Stimulated activated CD4-positive, alpha-beta T cell treated with anti-CD3 and anti-CD28 coated beads, TNF-alpha, amount 100 ng/mL, for 1 hour (primary cell): ENCODE measurements at places on chromosomes 2 and 18.

GRCh38 chr2:164178835-164179465, 442.3 kb downstream of the GRB14 start:
- no peak for DNase-seq

GRCh38 chr18:28652654-28653053, 475.7 kb upstream of the CDH2 start:
- DNase-seq: no peak

GRCh38 chr2:7437716-7438632, 520.8 kb downstream of the RNF144A start:
- no peak for DNase-seq

DNA sequence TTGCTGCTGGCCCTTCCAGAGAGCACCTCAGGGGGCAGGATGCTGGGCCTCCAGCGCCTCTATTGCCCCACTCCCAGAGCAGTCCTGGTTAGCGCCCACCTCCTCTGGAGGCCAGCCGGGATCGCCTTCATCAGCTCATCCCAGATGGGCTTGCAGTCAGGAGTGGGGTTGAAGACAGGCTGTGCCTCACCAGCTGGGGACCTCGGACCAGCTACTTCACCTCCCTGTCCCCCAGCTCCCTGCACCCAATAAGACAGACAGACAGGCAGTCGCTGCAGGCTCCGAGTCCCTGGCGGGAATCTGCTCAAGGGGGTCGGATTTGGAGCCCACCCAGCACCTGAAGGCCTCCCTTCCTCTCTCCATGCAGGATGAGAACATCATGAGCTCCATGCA, 18.9 kb upstream of the FAHD2A start:
- DNase-seq: no peak

DNA sequence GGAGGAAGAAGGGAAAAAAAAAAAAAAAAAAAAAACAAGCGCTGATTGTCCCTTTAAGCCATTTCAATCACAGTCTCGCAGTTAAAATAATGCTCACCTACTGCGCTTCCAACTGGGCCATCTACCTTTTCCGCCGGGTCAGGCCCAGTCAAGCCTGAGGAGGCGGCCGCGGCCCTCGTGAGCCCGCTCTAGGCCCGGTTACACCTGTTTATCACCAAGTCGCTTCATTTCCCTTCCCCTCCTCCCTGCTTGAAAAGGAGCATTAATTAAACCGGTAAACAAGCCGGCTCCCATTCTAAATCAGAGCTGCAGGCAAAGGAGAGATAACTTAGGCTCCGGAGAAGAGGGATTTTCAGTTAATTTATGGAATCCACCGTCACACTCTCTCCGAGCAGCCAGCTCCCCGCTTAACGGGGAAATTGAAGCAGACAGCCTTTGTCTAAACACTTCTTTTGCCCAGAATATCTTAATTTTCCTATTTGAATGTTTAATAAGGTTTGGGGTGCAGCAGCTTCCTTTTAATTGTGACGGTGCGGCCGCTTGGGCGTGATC, 140.1 kb upstream of the SIX3 start:
- DNase-seq: no peak

GRCh38 chr2:102473631-102474030, 605 bp downstream of the SLC9A4 start:
- DNase-seq: no peak

DNA sequence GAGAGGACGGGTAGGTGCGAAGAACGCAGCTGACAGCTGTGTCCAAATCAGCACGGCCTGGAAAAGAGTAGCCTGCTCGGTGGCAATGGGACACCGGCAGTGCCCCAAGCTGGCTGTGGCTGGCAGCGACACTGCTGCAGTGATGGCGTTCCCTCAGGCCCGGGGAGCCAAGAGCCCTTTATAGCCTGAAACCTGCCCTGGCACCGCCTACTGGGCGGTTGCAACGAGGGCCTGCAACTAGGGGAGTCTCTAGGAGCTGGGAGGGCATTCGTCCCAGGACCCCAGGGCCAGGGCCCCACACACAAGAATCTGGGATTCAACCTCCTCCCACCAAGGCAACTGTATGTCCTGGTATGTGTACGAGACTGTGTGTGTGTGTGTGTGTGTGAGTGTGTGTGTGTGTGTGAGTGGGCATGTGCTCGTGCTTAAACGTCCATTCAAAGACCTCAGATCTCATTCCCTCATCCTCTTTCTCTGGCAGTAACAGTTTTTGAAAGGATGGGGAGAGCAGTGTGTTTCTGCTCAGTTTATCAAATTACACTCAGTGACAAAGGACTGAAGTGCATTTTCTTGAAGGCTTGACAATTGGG, 6.8 kb upstream of the CYP26B1 start:
- no peak for DNase-seq

GRCh38 chr2:12412898-12413305, 303.8 kb upstream of the TRIB2 start:
- no peak for DNase-seq

GRCh38 chr2:138421971-138422335, 79.6 kb upstream of the SPOPL start:
- no peak for DNase-seq

GRCh38 chr2:70898363-70899240, 37.1 kb upstream of the ATP6V1B1 start:
- no peak for DNase-seq

GRCh38 chr2:128645631-128646030, 327.0 kb upstream of the HS6ST1 start:
- DNase-seq: no peak

DNA sequence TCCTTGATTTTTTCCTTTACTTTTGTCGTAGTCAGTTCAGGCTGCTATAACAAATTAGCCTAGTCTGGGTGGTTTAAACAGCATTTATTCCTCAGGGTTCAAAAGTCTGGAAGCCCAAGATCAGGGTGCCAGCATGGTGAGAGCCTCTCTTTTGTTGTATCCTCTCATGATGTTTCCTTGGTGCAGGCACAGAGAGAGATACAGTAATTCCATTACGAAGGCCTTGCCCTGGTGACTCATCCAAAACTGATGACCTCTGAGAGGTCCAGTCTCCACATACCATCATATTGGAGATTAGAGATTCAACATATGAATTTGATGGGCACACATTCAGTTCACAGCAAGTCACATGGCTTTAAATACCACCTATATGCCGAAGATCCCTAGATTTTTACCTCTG, 253.8 kb downstream of the CYRIA start:
- no peak for DNase-seq

- no peak for DNase-seq
Observed at GRCh38 chr2:5946225-5947115, 254.3 kb downstream of the SOX11 start.

DNA sequence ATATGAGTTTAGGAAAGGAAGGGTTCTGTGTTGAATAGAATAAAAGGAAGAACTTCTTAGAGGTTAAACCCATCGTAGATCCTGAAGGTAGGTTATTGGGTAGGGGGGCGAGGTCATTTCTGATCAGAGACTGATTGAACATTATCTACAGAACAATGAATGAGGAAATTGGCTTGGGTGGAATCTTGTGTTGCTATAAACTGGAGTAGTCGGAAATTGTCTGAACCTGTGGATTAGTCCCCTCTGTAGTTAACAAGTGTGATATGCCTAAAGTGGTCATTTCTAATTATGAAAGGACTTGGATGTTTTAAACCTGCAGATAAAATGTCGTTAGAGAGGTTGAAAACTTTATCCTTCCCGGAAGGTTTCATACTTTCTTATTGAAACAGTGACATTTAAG, 42.1 kb downstream of the EML4 start:
- no peak for DNase-seq

DNA sequence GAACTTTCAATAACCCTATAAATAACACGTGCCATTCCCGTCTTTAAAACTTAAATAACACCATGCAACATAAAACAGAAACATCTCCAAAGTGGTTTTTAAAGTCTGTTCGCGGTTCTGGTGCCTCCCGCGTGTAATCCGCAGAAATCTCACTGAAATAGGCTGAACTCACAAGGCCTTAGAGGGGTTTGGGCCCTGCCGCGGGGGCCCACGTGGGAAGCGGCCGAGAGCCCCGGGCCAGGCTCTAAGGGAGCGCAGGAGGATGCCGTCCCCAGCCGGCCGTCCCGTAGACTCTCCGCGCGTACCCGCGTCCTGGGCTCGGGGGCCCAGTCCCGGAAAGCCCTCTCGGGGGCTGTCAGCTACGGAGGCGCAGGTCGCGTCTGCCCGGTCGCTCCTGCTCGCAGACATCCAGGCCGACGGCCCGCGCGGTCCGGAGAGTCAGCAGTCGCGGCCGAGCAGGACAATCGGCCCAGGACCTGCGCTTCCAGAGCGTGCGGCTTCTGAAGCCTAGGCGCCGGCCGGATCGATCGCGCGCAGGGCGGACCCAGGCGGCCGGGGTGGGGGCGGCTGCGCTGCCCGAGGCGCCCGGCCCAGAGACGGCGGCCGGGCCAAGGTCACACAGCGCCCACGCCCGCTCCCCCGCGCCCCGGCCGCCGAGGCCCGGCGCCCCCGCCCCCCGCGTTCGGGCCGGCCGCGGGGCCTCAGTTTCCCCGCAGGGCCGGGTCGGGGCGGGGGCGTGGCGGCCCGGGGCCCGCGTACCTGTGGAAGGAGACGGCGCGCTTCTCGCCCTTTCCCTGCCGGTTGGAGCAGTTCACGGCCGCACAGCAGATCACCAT, 558 bp downstream of the THAP4 start:
- DNase-seq: peak; percentile 14

- DNase-seq: no peak
Observed at GRCh38 chr2:236731767-236732580, 162.3 kb downstream of the ACKR3 start.

GRCh38 chr18:34550156-34550555, 159.9 kb upstream of the DTNA start:
- no peak for DNase-seq

DNA sequence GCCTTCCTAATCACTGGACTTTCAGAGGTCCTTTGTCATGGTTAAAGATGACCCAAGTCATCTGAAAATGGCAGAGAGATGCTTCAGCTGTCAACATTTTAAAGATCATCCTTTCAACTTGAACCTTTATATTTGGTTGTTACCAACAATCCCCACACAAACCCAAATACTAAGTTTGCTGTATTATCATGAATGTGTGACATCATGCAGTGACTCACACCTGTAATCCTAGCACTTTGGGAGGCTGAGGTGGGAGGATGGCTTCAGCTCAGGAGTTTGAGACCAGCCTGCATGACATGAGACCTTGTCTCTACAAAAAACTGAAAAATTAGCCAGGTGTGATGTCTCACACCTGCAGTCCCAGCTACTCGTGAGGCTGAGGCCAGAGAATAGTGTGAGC, 55.2 kb upstream of the NRP2 start:
- DNase-seq: no peak

GRCh38 chr2:69902213-69902922, 8.6 kb downstream of the SNRNP27 start:
- DNase-seq: no peak

GRCh38 chr2:80519121-80519643, 214.6 kb upstream of the LRRTM1 start:
- DNase-seq: no peak

GRCh38 chr18:58135183-58135641, 91.2 kb downstream of the NEDD4L start:
- no peak for DNase-seq

GRCh38 chr2:132479155-132479554, 62.5 kb downstream of the GPR39 start:
- no peak for DNase-seq

DNA sequence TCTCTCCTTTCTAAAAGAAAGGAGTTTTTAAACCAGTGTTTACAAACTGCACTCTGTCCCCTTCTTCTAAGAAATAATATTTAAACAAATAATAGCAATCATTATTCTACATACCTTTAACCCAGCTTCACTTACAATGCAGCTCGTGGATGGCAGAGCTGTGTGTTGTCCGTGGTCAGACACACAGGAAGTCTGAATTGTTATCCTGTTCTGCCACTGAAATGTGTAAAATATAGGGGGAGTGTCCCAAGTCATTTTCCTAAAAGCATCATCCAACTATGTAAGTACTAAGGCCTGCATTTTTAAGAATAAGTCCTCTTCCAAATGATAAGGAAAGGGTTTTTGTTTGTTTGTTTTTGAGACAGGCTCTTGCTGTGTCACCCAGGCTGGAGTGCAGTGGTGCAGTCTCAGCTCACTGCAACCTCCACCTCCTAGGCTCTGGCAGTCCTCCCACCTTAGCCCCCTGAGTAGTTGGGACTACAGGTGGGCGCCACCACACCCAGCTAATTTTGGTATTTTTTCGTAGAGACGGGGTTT, 2.7 kb upstream of the PPP4R1 start:
- no peak for DNase-seq

- DNase-seq: no peak
Observed at GRCh38 chr2:46794693-46795317, 120.8 kb downstream of the MCFD2 start.

DNA sequence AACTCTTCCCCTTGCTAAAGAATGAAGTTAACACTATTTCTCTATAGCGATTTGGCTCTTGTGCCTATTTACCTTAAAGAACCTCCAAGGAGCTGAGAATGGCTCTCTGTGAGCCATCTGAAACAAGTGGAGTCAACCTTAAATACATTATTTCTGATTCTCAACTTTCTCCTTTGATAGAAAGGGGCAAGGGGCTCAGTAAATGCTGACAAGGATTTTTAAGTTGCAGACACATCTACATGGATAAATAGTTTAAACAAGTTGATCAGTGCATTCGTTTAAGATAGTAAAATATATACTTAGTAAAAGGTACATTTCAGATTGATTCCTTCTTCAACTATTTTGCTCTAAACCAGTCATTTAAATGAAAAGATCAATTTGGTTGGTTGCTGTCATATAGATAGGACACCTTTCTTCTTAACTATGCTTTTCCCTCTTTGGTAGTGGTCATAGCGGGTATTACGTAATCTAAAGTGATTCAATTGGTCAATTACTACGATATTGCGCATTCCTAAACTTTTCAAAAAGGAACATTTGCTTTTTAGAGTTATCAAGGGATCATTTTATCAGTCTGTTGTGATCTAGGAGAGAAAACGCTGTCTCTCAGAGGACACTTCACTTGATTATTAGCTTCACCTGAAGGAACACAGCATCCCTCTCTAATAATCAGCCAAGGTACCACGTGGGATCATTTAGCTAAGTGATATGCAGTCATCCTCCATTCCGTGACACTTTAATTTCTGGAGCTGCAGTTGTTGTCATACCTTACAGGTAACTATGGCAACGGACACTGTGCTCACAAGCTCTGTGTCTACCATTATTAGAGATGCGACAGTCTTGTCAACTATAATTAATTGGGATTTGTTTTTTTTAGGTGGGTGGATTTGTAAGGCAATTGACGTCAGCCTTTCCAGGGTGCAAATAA, 50.9 kb upstream of the KCNE4 start:
- DNase-seq: no peak

GRCh38 chr18:51195086-51195450, 2.4 kb downstream of the MEX3C start:
- DNase-seq: no peak
